ENCODE measurements at places on chromosomes 7 and 10.

GRCh38 chr10:11604865-11605650, 6.4 kb downstream of the USP6NL start:
- DNase-seq, result no peak

DNA sequence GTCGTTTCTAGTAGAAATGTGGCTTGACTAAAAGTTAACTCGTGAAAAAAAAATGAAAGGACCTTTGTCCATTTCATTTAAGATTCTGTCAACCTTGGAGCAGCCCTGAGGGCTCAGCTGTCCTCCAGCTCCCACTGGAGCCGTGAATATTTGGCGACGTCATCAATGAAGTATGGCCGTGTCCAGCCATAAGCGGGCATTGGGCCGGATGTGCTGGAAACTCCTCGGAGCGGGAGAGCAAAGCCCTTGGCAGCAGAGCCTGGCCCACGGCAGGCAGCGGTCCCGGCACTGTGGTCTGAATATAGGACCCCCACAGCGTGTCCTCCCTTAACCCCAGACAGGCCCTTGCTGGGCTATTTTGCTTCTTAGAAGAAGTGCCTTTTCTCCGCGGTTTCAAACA, 50.0 kb downstream of the JAKMIP3 start:
- DNase-seq, result no peak

DNA sequence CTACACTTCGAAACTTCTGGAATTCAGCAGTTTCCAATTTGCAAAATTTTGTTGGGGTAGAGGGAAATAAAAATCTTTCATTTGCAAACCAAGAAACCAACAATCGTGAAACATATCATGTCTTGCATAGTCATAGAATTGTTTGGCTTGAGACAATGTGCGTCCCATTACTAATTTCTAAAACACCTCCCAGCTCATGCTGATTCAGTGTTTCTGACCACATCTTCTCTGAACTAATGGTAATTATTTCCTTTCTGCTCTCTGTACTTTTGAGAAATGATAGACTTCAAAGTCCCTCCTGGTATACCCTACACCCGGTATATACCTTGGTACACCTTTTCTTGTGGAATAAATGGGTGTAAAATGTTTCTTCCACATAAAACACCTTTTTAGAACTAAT, 41.8 kb upstream of the TSPAN13 start:
- DNase-seq, result no peak

- DNase-seq, result no peak
Measured at GRCh38 chr10:86411852-86412560, 45.4 kb upstream of the GRID1 start.

- DNase-seq, result no peak
Measured at GRCh38 chr7:35250941-35251340, 3.0 kb downstream of the TBX20 start.

DNA sequence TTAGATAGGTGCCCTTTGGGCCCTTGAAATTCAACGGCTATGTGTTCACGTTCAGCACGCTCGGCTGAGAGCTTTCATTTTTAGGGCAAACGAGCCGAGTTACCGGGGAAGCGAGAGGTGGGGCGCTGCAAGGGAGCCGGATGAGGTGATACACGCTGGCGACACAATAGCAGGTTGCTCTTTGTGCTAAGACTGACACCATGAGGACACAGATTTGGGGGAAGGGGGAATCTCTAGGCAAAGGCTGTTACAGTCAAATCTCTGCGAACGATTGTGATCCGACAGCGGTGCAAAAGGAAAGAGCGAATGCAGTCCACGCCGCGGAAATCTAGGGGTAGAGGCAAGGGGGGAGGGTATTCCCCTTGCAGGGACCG, 667 bp downstream of the KLLN start:
- no peak for DNase-seq

- DNase-seq, result no peak
Measured at GRCh38 chr7:64102656-64103400, 57.6 kb downstream of the ZNF727 start.

DNA sequence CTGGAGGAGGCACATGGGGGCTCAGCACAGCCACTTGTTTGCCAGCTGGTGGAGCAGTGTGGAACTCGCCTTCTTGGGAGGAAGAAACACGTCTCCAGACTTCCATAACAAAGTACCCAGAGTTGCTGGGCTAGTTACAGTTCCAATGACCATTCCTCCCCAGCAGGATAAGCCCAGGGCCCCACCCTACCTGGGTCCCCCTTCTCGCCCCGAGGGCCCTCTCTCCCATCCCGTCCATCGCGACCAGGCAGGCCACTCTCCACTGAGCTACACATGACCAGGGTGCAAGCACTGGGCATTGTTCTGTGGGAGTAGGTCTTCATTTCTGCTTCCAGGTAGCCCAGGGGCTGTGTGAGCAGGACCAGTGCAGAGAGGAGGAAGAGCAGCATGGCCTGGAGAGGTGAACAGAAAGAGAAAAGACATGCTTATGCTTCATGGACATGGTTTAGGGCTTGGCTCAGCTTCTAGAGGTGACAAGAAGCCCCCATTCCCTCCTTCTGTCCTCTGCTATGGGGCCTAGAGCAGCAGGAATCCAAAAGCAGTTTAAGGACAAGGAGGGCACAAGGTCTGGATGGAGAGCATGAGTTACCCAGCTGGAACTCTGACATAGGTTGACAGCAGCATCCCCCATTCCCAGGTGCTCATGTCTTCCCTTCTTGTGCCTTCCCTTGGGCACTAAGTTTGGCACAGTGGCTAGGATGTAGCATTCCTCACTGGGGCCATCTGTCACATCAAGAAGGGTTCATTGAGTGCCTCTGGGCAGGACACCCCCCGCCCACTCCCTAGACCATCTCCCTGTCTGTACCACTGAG, 2.4 kb downstream of the SFTPD start:
- no peak for DNase-seq

- DNase-seq, result no peak
Measured at GRCh38 chr10:53904506-53905241, 896.4 kb downstream of the PCDH15 start.
